ENCODE measurements at places on chromosomes 1 and 21.
A peak's percentile ranks its signal among the peaks of the same experiment; 100 is the strongest.

DNA sequence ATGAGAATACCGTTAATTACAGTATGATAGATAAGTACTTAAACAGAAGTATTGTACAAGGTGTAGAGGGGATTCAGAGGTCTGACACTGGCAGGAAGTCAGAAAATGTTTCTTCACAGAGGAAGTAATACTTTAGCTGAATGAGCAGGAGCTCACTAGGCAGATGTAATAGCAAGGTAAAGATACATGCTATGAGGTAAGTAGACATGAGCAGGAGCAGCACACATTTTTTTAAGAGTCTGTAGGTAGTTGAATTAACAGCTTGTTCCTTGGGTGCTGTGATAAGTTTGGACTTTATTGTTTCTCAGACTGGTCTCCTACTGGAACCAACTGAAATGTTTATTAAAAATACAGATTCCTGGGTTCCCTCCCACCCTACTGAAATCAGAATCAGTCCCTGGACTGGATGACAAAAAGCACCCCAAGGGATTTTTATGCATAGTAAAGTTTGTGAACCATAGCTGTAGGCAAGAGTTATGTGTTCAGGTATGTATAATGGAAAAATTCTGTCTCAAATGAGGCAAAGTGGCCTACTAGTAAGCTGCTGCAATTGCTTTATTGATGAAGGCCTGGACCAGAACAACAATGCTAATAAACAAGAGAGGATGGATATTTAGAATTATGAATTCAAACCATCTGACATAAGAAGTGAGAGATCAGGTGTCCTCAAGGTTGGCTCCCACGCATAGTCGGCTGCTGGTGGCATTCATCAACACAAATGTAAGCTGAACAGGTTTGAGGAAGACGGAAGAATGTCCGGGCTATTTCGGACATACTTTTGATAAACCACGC, 902 bp downstream of the AP4B1 start:
- no peak for DNase-seq

DNA sequence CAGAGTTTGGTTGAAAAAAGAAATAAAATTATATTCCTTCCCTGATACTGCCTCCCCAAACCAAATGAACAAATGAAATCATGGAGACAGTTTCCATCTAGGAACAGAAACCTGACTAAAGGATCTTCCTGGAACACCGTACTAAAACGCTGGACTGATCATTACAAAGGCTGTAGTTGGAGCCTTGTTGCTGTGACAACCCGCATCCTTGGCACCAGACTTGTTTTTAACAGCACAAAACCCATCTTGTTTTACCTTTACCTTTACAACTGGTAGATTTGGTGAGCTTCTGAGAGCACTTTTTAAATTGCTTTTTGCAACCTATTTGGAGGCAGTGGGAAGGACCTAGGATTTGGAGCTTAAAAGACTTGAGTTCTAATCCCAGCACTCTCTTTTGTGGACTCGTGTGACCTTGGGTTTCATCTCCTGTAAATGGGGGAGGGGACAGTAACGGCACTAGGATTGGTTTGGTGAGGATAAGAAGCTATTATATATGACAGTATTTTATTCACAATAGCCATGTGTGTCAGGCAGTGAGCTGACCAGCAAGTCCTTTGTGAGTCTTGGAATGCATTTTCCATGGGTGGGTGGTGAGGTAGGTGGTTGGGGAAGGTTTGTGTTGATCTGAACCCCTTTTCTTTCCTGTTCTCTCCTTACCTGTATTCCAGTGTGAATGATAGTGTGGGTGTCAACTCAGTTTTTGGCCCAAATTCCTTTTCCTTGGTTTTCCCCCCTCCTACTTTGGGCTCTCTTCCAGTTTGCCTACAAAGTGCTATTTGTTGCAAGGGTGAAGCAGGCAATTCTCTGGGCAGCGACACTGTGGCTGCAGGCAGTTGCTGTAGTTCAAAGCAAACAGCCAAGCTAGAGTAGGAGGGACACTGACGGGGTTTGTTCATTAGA, 12.6 kb downstream of the LRRC8D start:
- DNase-seq: no peak

GRCh38 chr1:233608988-233609387, 4.9 kb upstream of the KCNK1 start:
- DNase-seq: no peak

GRCh38 chr1:35717911-35718476, 690 bp downstream of the C1orf216 start:
- no peak for DNase-seq

DNA sequence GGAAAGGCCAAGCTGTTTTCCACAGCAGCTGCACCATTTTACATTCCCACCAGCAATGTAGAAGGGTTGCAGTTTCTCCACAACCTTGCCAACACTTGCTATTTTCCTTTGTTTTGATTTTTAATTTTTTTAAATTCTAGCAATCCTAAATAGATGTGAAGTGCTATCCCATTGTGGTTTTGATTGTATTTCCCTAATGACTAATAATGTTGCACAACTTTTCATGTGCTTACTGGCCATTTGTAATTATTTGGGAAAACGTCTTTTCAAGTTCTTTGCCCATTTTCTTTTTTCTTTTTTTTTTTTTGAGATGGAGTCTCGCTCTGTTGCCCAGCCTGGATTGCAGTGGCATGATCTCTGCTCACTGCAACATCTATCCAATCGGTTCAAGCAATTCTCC, 53.9 kb downstream of the VCAM1 start:
- no peak for DNase-seq

DNA sequence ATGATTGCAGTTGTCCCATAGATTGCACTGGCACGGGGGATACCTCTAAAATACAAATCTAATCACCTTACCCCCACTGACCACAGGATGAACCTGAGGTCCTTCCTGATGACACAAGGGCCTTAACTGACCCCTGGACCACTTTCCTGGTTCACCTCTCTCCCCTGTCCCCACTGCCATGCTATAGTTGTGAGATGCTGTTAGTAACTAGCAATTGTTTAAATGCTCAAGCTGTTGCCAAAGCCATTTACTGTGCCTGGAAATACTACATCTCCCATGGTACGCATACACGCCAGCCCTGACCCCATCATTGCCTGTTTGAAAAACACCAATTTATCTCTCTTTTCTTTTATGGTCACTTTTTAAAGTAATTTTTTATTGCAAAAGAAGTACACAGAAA, 29.1 kb upstream of the RGS8 start:
- no peak for DNase-seq

- no peak for DNase-seq
Observed at GRCh38 chr21:41923631-41924367, 30.0 kb downstream of the C2CD2 start.

GRCh38 chr1:10210841-10211804, 753 bp downstream of the KIF1B start:
- no peak for DNase-seq

GRCh38 chr1:115280064-115280463, 58.0 kb downstream of the NGF start:
- no peak for DNase-seq

GRCh38 chr1:12511128-12511484, 106.9 kb downstream of the DHRS3 start:
- DNase-seq: no peak

GRCh38 chr1:2236695-2237677, 8.9 kb downstream of the SKI start:
- DNase-seq: no peak

DNA sequence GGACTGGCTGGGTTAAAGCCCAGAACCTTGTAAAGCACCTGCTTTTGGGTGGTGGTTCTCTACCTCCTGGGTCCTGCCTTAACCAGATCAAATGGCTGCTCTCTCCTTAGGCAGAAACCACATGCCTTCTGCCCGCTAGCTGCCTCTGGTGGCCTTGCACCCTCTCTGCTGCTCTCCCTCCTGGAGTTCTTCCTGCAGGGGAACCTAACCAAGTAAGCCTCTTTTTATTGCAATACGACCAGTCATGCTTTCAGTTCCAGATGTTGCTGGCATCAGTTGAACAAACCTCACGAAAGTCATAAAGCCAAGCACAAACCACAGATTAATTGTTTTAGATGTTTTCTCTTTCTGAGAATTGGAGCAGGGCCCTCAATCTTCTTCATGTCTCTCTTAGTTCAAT, 118.9 kb downstream of the GDAP2 start:
- DNase-seq: no peak

DNA sequence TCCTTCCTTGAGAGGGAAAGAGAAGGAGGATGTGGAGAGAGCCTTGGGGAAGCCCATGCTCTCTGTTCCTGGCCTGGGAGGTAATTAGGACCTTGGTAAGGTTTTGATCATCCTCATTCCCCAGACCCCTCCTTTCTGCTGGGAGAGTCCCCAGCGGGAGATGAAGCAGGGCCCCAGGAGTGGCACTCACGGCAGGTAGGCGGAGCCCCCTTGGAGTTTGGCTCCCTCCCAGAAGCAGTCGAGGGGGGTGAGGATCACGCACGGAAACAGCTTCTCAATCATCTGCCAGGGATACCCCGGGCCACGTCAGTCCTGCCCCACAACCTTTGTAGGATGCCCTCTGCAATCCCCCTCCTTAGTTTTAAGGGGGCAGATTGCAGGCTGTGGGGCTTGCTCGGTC, 11.5 kb downstream of the PTCH2 start:
- DNase-seq: no peak

DNA sequence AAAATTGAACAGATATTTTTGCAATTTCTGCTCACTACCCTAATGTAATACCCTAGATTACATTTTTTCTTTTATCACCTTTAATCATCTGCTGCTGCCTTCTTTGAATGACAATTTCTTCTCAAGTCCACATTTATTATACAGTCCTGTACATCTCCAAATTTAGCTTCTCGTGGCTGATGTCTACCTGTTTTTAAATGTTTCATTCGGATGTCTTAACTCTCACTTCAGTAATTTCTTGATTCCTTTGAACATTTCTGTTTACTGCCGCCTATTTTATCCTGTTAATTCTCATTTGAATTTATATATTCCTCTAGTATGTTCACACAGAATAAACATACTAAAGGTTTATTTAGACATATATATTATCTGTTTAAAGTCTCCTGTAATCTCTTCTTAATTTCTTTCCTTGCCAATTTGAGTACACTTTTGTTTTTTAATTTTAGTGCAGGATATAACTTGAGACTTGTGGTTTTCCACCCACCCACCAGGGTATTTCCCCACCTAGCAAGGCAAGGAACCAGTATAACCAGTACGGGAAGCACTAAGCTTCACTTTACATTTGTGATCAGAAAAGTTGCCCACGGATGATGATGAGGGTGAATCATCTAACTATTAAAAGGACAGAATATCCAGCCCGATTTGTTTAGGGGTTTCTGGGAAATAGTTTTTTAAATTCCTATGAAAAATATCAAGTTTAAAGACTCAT, 12.7 kb downstream of the INSL5 start:
- DNase-seq: peak; percentile 1

GRCh38 chr21:35343046-35343819, 294.1 kb upstream of the RUNX1 start:
- DNase-seq: no peak

DNA sequence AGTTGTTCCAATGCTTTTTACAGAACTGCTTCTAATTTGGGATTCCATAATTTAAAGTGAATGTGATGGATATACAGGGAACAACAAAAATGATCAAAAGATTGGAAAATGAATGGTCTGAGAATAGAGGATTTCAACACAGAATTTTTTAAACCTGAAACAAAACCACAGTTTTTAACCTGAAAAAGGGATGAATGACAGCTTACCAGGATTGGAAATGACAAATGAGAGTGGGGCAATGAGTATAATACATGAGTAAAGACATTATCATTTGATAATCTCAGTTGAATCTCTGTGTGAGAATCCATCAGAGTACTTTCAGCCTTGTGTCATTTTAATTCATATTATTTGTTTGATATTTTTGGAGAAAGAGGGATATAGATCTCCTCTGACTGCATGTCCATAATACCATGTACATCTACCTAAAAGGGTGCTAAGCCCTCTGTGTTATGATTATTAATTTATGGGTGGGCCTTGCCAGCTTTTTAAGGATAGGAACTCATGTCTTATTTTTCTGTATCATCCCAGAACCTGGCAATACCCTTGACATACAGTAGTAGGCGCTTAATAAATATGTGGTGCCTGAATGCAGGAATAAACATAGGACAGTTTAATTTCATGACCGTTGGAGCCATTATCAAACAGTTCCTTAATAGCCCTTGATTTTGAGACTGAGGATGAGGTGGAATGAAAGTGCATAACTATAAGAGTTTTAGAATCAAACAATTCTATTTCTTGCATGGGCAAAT, 12.4 kb upstream of the ATP6V1G3 start:
- DNase-seq: no peak

- no peak for DNase-seq
Observed at GRCh38 chr1:118122234-118123004, 62.6 kb downstream of the SPAG17 start.

DNA sequence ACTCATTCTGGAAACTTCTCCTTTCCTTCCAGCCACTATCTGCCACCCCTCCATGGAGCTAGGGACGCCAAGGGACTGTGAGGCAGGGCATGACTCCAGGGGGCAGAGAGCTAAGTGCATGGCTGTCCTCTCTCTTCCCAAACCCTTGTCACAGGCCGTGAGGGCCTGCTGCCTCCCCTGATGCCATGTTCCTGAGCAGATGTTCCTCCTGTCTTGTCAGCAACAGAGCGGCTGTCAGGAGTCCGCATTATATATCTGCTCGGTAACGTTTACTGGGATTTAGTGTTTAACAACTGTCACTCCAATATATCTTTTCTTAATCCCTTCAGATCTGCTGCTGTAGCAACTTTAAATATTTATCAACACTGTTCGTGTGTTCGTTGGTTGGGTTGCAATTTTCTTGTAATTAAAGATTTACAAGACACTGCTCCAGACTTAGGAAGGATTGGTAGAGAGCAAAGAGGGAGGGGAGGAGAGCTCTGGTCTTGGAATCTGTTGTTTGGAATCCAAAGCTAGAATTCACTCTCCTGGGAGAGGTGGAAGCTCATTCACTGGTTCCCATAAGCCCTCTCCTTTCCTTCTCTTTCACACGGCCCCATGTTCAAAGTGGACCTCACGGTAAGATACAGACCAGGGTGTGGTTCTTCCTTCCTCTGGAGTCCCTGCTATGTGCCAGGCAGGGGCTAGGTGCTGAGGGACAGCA, 76.2 kb downstream of the MDM4 start:
- no peak for DNase-seq

GRCh38 chr1:198575798-198576641, 35.5 kb upstream of the ATP6V1G3 start:
- no peak for DNase-seq

- DNase-seq: no peak
Observed at GRCh38 chr1:77857552-77857951, 30.9 kb upstream of the NEXN start.

- DNase-seq: no peak
Observed at GRCh38 chr1:21573971-21574465, 64.8 kb downstream of the ALPL start.

DNA sequence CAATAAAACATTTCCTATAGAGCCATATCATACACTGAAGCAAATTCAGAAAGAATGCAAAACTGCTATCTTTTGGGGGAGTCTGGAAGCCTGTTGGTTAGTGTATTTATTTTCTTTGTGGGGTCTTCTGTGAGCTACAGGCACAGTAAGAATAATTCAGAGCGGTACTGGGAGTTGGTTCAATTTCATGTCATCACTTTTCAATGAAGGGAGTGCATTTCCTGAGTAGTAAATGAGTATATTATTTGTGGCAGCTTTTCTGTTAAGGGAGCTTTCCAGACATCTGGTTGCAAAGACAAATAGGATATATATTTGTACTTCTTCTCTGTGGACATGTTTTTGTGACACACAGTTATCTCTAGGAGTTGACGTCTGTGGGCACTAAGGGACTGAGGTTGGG, 130.6 kb downstream of the HUNK start:
- no peak for DNase-seq

GRCh38 chr1:31812158-31812829, 3.5 kb downstream of the SPOCD1 start:
- DNase-seq: no peak

GRCh38 chr1:29410476-29410875, 174.2 kb downstream of the PTPRU start:
- DNase-seq: no peak

Measured in activated CD4-positive, CD25-positive, alpha-beta regulatory T cell treated with anti-CD3 and anti-CD28 coated beads, Interleukin-2, amount 50 U/mL, for 16 hours (primary cell).